ENCODE measurements at places on chromosomes 7 and 10.

- DNase-seq: no peak
Measured at GRCh38 chr10:3893901-3894563, 109.0 kb upstream of the KLF6 start.

DNA sequence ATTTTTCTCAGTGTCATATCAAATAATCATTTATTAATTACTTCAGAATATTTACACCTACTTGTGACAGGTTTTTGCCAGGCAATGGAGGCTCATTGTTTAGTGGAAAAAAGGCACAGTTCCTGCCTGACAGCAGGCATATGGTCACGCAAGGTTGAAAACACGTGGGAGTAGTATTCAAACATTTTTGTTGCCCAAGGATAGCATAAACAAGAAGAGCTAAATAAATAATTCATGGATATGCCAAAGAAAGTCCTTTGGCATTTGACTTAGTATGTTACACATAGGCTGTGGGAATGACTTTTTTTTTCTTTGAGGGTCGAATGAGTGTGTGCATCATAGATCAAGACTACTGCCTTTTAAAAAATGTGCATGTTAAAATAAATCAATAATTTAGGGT, 120.5 kb upstream of the SEMA3E start:
- DNase-seq: no peak

- no peak for DNase-seq
Measured at GRCh38 chr10:117663750-117664149, 121.2 kb downstream of the EMX2 start.

DNA sequence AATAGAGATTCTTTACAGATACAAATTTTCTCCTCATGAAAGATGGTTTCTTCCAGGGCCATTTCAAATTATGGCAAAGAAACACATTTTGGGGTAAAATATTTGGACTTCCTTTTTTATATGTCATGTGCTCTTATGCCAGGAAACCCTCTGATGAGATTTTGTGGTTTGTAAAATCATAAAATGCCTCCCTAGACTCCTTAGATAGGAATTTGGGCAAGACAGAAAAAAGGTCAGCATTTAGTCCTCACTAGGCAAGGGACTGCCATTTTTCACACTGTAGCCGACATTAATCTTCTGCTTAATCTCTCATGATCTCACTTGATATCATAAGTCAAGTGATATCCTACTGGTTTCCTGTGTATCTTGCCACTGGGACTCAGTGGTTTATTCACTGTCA, 286.4 kb downstream of the ARHGAP12 start:
- DNase-seq: no peak

DNA sequence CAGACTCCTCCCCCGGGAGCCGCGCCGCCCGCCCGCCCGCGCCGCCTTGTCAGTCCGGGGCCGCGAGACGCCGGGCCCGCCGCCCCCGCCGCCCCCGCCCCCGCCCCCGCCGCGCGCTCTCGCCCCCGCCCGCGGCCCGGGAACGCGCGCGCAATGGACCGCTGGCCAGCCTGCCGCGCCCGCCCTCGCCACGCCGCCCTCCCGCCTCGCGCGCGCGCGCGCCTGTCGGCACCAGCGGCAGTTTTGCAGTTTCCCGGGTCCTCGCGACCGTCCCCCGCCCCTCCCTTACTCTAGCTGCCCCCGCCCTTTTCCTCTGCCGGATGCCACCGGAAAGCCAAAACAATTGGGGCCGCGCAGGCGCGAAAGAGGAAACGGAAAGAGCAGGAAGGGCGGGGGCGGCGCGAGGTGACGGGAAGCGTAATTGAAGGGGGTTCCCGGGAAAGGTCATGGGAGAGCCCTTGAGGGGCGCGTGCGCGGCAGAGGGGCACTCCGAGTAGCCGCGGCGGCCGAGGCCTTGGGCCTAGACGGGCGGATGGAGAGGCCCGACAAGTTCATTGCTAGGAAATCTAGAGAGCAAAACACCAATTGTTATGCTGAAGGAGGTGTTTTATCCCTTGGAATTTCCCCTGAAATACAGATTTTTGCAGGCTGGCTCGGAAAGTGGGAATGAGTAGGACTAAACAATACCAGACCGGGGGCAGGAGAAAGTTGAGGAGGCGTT, 400 bp upstream of the KBTBD2 start:
- DNase-seq: peak; percentile 97

DNA sequence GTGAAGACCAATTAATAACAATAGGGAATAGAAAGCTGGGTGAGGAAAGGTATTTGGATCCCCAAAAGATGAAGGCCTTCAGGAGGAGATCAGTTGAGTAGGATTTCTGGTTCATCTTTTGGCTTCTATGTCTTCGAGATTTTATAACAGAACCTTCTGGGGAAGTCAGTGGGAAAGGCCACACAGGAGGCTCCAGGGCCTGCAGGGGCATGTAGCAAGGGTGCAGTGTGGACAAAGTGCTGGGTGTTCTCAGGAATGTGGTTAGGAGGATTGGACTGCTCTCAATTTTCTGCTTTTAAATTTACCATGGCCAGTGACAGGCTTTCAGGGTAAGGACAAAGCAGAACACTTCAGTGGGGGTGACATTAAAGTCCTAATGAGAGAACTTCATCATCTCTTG, 378.0 kb downstream of the CCSER2 start:
- no peak for DNase-seq

DNA sequence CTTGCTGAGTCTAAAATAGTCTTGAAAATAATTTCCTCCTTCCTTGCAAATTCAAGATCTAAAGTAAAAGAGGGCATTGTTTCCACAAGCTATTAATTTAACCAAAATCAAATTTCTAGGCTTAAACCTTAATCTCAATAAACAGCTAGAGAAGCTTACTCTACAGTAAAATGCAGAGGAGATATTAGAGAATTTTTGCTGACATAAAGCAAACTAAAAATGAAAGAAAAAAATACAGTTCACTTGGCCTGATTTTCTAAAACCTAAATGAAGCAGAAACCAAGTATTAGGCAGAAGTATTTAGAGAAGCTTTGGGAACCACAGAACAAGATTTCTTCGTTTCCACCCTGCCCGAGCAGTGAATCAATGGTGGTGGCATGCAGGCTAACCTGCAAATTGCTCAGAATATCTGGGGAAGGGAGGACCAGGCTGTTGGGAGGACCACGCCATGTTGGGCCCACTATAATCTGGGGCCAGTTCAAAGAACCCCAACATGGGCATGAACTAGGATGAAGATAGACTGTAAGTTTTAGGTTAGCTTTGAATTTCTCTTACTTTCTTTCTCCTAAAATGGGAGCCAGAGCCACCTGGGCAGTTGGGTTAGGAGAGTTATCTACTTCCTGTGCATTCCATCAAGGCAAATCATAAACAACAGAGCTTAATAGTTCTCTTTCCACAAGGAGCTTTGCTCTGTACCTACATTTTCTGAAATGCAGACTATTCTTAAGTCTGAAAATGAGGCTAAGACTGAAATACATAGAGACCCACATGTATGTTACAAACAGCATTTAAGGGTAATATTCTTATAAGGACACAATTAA, 4.1 kb downstream of the LAMB1 start:
- no peak for DNase-seq

- no peak for DNase-seq
Measured at GRCh38 chr10:75568450-75569130, 137.2 kb downstream of the LRMDA start.

- DNase-seq: peak; percentile 32
Measured at GRCh38 chr10:110803830-110804338, 67.8 kb upstream of the PDCD4 start.

DNA sequence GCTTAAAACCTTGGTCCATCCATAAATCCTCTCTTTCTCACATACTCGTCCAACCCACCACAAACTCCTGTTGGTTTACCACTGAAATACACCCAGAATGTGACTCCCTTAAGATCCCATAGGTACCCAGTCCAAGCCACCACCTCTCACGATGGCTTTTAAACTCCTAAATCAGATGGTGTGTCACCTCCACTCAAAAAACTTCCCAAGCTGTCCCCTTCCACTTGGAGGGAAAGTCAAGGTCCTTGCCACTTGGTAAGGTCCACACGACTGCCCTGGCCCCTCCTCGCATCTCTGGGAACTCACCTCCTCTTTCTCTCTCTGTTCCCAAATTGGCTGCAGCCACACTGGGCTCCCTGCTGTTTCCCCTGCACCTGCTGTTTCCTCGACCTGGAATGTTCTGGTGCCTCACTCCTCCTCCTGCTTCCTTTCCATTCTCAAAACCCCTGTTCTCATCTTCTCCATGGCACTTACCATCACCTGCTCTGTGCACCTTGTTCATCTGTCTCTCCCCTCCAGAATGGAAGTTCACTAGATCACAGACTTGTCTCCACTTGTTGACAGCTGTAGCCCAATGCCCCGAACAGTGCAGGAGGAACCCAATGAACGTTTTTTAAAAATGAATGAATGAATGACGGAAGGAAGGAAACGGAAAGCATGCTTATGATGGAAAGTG, 23.0 kb downstream of the ZFAND2A start:
- no peak for DNase-seq

GRCh38 chr10:126683466-126683865, 13.0 kb upstream of the C10orf90 start:
- DNase-seq: no peak

- DNase-seq: no peak
Measured at GRCh38 chr7:24751484-24751883, 5.8 kb downstream of the GSDME start.

DNA sequence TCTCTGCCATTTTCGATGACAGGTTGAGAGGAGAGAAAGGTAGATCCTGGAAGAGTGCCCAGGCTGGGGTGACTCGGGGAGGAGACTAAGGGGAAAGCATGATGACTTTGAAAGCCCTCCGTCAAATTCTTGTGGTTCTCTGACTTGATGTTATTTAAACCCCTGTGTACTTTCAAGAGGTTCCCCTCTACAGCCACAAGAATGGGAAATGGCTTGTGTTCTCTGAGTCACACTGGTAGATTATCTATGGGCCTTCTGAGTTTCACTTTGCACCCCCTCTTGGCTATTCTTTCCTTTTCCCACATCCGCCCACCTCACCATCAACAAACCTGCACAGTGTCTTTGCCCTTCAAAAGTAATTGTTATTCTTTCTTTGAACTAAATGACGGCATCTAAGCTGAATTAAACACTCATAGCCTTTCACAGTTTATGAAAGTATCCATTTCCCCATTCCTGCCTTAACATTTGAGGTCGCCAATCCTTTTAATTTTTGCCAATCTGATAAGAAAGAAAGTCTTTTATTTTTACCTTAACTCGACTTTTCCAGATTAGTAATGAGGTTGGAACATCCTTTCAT, 24.1 kb downstream of the PRF1 start:
- no peak for DNase-seq

- no peak for DNase-seq
Measured at GRCh38 chr10:102661658-102662028, 17.4 kb downstream of the TRIM8 start.

DNA sequence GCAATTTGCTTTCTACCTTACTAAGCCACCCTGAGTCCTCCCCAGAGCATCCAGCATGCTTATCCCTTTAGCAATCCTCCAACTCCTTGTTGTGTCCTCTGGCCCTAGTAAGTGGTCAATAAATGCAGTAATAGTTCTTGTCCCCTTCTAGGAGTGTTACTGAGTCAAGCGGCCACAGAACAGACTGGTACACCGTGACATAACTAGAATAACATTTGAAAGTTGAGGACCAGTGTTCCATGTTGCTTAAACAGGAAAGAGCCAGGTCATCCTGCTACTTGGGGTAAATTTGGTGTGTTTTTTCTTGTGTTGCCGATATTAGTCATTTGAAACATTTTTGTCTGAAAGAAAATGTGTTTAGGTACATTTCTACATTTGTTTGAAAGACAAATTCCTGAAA, 4.8 kb upstream of the CDK6 start:
- DNase-seq: no peak

GRCh38 chr10:43679509-43679908, 30.8 kb upstream of the ZNF32 start:
- DNase-seq: no peak

DNA sequence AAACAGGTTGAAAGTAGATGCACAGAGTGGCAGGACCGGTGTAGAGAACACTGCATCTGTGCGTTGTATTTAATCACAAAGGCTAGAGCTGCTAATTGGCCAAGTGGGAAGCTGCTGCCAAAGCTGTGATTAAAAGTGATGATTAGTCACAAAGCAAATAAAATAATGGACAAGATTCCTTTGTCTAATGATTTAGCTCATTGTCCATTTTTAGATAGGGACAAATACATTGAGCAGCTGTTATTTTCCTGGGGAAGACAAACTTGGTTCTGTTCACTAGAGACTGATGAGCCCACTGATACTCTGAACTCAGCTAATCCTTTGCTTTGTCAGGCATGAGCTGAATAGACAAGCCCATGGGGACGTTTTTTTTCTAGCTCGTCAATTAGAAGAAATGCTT, 19.7 kb downstream of the UBE3C start:
- DNase-seq: no peak

DNA sequence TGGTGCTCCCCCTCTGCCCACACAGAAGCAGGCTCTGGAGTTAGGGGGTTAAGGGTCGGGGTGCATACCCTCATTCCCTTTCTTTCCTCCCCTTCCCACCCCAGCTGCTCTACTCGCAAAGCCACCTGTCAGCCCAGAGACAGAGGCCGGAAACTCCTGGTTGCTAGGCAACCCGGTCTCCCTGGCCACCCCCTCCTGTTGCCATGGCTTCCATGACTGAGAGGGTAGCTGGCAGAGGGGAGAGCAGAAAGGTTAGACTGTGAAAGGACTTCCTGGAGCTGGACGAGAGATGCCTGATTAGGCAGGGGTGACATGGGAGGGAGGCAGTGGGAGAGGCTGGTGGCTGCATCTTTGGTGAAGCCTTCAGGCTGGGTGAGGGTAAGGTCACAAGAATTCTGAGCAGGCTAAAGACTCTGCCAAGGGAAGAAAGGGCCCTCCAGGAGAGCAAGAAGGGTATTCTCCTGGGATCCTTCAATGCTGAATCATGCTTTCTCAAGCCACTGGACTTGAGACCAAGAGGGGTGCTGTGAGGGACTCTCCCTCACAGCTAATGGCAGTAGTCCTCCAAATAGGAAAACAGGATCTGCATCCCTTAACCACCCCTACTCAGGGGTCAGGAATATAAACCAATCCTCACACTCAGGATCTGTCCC, 5.4 kb downstream of the PSD start:
- peak; percentile 31 for DNase-seq

- no peak for DNase-seq
Measured at GRCh38 chr10:3310016-3310784, 137.6 kb upstream of the PITRM1 start.

GRCh38 chr10:33291053-33291592, 43.3 kb downstream of the NRP1 start:
- no peak for DNase-seq

GRCh38 chr7:12490107-12490688, 80.3 kb upstream of the SCIN start:
- DNase-seq: no peak

- DNase-seq: no peak
Measured at GRCh38 chr10:86706401-86706841, 38.1 kb downstream of the LDB3 start.

GRCh38 chr7:1706381-1706720, 36.3 kb downstream of the ELFN1 start:
- DNase-seq: no peak

DNA sequence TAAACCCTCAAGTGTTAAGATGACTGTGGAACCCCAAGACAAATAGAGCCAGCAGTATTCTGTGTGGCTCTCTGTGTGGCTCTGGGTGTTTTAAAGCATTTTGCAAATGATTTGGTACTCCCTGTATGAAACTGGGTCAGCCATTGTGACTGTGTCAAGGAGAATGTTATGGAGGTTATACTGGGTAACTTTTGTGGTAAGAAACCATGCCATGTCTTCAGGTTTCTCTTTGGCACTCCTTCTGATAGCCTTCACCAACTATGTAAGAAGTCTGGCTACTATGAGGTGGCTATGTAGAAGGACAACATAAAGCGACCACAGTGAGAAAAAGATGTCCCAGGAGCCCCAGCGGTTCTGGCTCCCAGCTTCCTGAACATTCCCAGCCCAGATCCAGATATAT, 226.6 kb upstream of the RHOBTB1 start:
- no peak for DNase-seq
